Activated CD8-positive, alpha-beta memory T cell treated with anti-CD3 and anti-CD28 coated beads for 1 hour (primary cell): ENCODE measurements at places on chromosomes 16 and 17.

GRCh38 chr16:67105881-67106280, 3.9 kb upstream of the PHAF1 start:
- DNase-seq, result no peak

- no peak for DNase-seq
These were observed 17.4 kb downstream of the LASP1NB start for GRCh38 chr17:38942696-38943334.

DNA sequence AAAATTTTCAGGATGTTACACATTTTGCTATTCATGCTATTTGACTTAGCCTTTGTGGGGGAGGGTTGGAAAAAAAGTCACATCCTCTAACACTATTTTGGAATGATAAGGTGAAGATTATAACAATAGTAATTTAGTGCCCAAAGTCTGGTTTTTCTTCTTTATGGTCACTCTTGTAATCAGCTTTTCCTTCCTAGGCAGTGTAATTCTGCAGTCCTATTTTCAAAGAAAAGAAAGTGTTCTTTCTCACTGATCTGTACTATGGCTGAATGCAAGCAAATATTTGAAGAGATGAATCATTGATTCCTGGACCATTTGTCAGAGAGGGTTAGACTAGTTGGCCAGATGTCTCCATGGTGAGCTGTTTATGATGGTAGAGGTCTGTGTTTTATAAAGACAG, 8.4 kb downstream of the RSPRY1 start:
- DNase-seq, result no peak

DNA sequence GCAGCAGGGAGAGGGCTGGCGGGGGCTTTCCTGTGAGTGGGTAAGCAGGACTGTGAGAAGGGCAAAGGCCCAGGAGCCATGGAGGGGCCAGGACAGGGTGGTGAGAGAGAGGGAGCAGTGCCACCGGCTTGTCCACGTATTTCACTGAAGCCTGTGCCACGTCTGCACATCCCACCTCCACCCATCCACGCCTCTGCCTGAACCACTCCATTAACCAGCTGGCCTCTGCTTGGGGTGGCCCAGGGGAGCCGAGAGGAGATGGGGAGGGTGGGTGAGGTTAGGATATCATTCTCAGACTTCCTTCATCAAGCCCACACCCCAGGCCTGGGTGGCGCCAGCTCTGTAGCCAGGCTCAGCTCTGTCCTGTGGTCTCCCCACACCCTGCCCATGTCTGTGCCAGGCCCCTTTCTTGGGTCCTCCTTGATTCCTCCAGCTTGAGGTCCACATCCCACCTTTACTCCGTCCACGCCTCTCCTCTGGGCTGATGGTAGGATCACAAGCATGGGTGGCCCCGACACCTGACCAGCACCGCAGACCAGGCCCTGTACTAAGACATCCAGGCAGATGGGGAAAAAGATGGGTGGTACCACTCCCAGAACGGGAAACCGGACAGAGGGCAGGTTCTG, 3.2 kb upstream of the FN3K start:
- DNase-seq, result no peak

- no peak for DNase-seq
These were observed 44.5 kb downstream of the ARHGAP17 start for GRCh38 chr16:24970708-24971107.

- no peak for DNase-seq
These were observed 19.5 kb upstream of the DHX40 start for GRCh38 chr17:59545942-59546341.

GRCh38 chr16:81142864-81143263, 46.7 kb upstream of the GCSH start:
- no peak for DNase-seq

- no peak for DNase-seq
These were observed 62.2 kb downstream of the UTP18 start for GRCh38 chr17:51322390-51323029.

- no peak for DNase-seq
These were observed 127.0 kb upstream of the NLRP1 start for GRCh38 chr17:5711344-5711743.

- no peak for DNase-seq
These were observed 142.2 kb upstream of the HS3ST3A1 start for GRCh38 chr17:13743906-13744305.

DNA sequence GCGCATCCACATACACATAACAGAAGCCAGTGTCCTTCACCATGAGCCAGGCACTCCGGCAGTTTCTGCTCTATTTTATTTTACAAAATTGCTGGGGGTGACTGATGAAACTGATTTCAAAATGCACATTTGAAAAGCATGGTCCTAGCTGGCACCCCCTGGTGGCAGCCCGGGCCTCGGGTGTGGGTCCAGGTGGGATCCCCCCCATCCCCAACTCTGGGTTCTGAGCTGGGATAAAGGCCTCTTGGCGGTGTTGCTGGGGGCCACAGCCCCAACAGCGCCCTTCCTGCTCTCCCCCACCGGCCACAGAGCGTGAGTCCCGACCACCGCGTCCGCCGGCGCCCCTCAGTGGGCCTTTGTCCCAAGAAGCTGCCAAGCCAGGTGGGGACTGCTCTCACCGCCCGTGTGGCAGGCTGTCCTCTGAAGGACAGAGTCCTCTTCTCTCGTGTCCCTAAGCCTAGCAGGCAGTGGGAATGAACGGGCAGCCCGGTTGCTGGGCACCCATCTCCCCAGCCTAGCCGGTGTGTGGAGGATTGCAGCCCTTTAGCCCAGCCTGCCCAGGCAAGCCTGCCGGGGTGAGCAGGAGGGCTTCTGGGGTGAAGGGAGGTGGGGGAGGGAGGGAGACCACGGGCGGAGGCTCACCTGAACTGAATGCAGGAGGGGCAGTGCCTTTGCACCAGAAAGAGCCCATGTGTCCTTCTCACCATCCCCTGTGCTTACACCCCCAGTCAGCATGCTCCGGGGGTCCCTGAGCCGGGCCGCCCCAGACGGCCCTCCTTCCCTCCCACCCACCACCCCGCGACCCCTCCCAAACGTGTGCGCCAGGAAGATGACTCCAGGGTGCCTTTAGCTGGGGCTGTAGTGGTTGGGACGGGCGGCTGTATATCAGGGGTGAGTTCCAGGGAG, 898 bp downstream of the SNAI3 start:
- no peak for DNase-seq

DNA sequence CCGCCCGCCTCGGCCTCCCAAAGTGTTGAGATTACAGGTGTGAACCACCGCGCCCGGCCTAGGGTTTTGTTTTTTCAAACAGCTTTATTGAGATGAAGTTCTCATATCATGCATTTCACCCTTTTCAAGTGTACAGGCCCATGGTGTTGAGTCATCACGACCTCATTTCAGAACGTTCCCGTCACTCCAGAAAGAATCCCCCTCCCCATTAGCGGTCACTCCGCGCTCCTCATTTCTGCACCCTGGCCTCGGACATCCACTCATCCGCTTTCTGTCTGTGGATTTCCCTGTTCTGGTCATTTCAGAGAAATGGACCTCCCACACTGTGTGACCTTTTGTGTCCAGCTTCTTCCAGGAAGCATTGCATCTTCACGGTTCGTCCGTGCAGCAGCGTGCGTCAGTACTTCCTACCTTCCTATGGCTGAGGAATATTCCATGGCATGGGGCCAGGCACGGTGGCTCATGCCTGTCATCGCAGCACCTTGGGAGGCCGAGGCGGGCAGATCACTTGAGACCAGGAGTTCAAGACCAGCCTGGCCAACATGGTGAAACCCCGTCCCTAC, 135.2 kb upstream of the GSE1 start:
- no peak for DNase-seq

- no peak for DNase-seq
These were observed 49.6 kb downstream of the ANKFY1 start for GRCh38 chr17:4214157-4214556.

GRCh38 chr17:5184288-5184687, 7.4 kb downstream of the ZNF594 start:
- DNase-seq, result no peak

- no peak for DNase-seq
These were observed 309.7 kb downstream of the MAP2K6 start for GRCh38 chr17:69724238-69724637.

DNA sequence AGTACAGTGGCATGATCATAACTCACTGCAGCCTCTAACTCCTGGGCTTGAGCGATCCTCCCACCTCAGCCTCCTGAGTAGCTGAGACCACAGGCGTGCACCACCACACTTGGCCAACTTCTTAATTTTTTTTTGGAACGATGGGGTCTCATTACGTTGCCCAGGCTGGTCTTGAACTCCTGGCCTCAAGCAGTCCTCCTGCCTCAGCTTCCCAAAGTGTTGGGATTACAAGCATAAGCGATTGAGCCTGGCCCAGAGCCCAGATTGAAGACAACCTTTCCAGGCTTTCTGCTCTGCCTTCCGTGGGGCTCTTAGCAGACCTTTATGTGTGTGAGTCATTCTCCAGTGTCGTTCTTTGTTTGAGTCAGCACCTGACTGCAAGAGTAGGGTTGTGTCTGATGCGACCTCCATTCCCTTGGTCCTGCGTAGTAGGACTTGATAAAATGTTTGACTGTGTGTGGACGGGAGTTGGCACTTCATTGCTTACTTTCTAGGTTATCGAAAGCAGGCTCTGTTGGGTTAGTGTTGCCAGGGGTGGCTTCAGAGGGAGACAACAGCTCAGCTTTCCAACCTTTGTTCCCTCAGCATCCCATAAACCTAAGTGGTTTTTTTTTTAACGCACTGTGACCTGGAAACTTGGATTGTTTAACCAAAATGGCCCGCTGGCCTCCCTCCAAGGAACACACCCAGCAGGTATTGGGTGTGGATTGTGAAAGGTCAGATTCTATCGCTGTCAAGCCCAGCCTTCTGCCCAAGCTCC, 26.4 kb downstream of the EEF2K start:
- no peak for DNase-seq

DNA sequence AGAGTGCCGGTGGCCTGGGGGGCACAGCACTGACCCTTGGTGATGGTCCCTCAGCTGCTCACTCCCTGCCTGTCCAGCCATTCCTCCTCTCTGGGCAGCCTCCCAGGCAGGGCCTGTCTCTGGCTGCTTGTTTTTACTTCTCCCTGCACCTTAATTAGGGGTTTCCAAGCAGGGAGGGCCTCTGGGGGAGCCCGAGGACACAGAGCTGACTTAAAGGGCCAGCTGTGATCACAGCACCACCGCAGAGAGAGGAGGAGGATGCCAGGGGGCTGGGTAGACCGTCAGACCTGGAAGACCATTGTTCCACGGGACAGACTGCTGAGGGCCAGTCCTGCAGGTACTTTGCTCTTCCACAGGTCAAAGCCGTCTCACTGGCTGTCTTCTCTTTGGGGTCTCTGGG, 1.2 kb upstream of the DPH1 start:
- no peak for DNase-seq

GRCh38 chr17:46795379-46795952, 23.0 kb downstream of the WNT3 start:
- DNase-seq, result no peak

DNA sequence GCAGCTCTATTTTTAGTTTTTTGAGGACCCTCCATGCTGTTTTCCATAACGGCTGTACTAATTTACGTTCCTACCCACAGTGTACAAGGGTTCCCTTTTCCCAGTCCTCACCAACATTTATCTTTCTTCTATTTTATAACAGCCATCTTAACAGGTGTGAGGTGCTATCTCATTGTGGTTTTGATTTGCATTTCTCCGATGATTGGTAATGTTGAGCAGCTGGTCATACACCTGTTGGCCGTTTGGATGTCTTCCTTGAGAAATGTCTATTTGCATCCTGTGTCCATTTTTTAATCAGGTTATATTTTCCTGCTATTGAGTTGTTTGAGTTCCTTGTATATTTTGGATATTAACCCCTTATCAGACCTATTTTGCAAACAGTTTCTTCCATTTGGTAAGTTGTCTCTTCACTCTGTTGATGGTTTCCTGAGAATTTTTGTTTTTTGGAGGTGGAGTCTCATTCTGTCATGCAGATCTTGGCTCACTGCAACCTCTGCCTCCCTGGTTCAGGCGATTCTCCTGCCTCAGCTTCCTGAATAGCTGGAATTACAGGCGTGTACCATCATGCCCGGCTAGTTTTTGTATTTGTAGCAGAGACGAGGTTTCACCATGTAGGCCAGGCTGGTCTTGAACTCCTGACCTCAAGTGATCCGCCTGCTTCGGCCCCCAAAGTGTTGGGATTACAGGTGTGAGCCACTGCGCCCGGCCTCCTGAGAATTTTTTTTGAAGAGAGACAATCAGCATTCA, 279.6 kb downstream of the SNX29 start:
- DNase-seq, result no peak

DNA sequence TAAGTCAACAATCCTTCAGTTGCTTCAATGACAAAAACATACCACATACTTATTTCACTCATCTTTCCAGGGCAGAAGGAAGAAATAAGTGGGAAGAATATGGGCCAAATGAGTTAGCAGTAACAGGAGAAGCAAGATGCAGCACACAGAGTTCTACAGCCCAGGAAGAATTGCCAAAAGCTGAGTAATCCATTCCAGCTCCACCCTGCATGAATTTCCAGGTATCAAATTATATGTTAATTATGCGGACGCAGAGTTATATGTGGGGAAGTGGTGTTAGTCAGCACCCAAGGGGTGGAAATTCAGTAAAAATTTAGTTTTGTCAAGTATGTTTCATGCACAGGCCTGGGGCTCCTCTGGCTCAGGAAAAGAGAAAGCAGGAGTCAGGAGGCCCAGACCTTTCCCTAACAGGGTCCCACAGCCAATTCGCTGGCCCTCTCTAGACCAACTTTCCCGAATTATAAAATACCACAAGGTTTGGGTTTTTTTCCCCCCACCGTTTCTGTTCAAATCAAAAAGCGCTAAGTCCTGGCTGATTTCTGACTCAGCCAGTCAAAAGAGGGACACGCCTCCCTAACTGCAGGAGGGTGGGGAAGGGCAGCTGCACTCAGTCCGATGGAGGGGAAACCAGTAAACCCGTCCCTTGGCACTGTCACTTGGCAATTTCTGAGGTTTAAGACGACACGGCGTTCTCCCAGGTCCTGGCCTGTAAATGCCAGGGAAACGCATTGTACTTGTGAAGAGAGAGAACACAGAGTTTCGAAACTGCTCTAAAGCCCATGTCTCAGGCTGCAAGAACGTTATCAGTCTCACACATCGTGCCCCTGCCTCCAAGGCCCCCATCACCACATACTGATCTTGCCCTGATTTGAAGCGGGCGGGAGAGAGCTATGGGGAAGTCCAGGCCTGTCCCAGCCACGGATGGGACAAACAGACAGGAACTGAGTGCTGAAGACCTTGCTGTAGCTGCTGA, 58.1 kb downstream of the ZFHX3 start:
- no peak for DNase-seq

DNA sequence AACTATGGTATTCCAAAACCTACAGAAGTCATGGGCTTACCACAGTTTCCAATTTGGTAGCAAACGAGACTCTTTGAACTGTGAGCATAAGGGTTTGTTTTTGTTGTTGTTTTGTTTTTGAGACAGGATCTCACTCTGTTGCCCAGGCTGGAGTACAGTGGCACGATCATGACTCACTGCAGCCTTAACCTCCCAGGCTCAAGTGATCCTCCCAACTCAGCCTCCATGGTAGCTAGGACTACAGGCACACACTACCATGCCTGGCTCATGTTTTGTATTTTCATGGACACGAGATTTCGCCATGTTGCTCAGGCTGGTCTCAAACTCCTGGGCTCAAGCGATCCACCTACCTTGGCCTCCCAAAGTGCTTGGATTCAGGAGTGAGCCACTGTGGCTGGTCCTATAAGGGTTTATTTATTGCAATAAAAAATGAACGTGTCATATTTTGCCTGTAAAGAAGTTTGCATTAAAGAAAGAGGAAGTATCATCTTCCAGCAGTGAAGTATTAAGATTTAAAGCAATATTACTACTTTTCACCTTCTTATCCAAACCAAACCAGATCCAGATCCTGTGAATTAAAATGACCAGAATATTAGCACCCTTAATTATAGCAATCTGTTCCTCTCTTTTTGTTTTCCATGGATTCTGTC, 37.2 kb downstream of the KCNJ2 start:
- DNase-seq, result no peak

GRCh38 chr16:51762081-51762996, 611.3 kb upstream of the SALL1 start:
- DNase-seq, result no peak

- DNase-seq, result no peak
These were observed 150.3 kb downstream of the ENGASE start for GRCh38 chr17:79224903-79225302.
